ENCODE measurements at places on chromosomes 6 and 20. TPM values are rescaled to one million over a fixed set of nuclear protein-coding genes. Genes with fewer than 3 reads are reported as not detected.
A peak's percentile ranks its signal among the peaks of the same experiment; 100 is the strongest.

Gene KCNQ5
- total RNA-seq: 0.84 TPM

GRCh38 chr6:126302191-126302590 lies 37.7 kb upstream of the CENPW start:
- no peak for DNase-seq

- DNase-seq: peak; percentile 52
These were observed 51.6 kb upstream of the CHD6 start for GRCh38 chr20:41669708-41670263.

DNA sequence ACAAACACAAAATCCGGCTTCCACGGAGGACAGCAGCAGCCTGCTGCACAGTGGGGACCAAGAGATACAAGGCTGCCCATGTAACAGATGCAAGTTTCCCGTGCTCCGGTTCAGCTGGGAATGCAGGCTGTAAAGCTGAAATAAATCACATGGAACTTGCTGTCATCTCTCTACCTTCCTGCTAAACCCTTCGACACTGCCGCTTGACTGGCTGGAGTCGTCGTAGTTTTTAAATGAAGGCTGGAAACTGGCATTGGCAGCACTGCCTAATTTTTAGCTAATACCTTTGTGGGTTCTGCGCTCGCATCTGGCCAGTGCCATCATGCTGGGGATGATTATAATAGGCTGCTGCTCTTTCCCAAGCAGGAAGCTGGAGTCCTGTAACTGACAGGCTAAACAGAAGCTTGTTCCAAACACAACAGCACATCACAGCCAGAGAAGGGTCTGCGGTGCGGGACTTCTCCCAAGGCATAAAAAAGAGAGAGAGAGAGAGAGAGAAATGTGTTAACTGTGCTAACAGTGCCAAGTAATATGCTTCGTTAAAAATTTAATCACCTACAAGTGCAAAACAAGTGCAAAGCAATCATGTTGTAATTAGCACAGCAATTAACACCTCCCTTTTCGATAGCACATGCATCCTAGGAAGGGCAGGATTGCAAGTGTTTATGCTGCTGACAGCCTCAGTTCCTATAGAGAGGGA lies 146.1 kb downstream of the TFAP2A start:
- no peak for DNase-seq

DNA sequence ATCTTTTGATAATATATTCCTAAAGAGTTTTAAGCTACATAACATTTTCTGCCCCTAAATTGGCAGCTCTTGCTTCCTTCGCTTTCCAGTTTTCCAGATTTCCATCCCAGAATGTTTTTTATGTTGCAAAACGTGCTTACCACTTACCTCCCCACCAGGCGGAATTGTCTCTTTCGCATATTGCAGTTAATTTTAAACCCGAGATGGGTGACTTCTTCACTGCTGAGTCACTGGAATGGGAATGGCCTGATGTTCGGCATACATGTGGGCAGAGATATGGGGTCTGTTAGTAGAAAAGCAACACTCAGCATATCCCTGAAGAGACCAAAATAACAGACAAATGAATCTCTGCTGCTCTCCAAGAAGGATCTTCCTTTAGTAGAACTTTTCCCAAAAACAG lies 491.2 kb downstream of the PREX1 start:
- DNase-seq: no peak

DNA sequence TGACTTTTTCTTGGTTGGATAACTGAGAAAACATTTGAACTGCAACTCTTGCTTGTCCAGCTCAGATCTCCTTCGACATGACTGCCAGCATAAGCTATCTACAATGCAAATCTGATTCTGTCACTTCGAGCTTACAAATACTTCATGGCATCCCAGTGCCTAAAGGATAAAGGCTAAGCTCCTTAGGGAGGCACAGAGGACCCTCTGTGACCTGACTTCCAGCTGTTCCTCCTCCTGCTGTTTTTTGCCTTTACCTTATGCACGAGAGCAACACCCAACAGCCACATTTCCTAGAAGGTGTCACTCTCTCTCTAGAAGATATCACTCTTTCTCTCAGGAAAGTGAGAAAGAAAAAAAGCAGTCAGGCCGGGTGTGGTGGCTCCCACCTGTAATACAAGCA lies 23.4 kb downstream of the SLC17A5 start:
- no peak for DNase-seq

DNA sequence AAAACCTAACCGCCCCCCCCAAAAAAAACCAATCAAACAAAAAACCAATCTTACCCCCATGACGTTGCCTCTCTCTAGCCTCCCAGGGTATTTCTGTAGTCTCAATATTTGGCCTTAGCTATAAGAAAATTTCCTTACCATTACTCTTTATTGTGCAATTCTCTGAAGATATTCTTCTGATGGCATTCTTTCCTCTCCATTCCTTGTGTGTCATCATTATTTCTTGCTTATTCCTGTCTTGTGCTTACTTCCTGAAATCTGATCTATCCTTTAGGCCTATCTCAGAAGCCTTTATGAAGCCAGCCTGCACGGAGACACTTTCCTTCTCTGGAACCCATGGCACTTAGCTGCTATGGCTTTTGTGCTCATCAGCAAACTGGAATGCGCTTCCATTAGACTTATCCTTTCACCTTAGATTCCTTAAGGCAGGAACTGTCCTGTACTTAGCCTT lies 65.9 kb upstream of the DDR1 start:
- DNase-seq: peak; percentile 58

- DNase-seq: no peak
These were observed 15.1 kb upstream of the ISM1 start for GRCh38 chr20:13205848-13206434.

DNA sequence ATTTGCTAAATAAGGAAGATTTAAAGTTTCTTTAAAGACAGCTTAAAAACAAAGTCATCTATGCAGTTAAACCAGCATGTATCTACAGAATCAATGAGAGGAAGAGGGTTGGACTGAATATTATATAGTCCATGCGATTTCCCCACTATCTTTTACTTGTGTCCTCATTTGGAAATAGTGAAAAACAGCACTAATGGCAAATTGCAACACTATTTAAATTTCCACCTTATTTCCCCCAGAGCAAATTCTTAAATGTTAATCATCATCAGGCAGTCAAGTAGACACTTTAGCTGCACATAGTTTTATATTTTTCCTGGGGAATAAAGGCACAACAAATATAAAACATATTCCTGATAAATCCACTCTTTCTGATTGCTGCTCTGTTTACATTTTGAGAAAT lies 114.6 kb downstream of the LCA5 start:
- DNase-seq: no peak

DNA sequence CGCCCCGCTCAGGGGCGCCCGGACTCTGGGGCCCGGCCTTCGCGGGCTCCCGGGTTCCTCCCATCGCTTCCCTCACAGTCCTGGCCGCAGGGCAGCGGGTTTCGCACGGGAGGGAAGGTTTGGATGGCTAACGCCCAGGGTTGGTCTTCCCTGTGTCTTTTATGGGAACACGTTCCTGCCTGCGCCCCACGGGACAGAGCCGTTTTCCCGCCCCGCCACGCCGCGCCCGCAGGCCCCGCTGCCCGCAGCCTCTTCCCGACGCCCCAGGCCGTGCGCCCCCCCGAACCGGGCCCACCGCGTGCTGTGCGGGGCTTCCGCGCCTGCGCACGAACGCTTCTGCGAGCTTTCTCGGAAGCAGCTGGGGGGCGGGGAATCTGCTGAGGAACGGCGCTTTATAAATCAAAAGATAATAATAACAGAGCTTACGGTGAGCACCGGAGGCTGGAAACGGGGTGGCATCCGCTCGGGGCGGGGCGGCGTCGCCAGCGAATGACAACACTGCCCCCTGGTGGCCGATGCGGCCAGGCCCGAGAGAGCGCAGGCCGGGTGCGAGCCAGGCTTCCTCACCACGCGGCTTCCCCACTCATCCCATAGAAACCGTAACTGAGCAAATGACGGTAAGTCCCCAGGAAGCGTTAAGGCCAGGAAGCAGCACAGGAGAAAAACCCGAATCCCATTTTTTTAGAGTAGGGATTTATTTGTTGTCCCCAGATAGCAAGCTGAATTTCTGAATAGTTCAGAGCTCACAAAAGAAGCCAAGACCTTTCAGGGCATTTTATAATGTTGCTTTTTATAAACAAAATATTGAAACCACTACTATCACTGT lies 116.4 kb downstream of the MYLK4 start:
- peak; percentile 91 for DNase-seq

DNA sequence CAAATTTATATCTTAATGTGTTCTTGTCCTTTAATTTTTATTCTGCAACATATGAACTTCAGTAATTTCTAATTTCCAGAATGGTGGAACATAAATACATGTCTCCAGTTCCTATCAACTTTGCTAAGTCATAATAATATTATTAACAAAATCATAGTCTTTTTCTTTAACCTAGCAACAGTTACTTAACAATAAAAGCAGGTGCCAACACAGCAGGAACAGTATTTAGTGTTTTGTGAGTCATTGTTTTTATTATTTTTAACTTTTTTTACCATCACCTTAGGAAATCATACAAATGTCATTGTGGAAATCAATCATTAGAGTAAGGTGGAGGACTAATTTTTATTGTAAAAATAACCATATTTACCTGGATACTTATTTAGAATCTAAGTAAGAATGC lies 133.5 kb downstream of the PLCB1 start:
- DNase-seq: no peak

Gene COL9A3
- 5.8 TPM for total RNA-seq

DNA sequence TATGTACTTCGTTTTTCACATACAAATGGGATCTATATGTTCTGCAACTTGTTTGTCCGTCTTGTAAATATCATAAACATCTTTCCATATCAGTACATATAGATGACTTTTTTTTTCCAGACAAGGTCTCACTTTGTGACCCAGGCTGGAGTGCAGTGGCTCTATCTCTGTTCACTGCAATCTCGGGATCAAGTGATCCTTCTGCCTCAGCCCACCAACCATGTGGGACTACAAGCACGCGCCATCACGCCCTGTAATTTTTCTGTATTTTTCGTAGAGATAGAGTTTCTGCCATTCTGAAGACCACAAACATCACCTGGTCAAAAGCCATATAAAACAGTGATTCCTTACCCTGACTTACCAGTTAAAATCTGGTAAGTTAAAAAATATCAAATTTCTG lies 37.7 kb upstream of the SYNCRIP start:
- DNase-seq: no peak

DNA sequence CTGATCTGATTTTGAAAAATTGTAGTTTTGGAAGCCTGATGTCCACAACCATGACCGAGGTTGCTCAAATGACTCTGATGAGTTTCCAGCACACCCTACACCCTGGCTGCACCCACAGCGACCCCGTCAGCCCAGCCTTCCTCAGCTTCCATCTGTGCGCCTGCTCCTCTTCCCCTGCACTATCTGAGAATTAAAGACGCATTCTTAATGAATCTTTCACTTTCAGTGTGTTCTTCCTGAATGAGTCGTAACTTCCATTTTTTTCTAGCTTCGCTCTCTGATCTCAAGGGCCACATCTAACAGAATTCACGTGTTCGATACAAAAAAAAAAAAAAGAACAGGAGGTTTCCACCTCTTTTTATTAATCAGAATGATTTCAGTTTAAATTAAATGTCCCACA lies 21.3 kb upstream of the RREB1 start:
- no peak for DNase-seq

- DNase-seq: no peak
These were observed 331.7 kb downstream of the FARS2 start for GRCh38 chr6:5592886-5593519.

- DNase-seq: no peak
These were observed 134.6 kb downstream of the SOBP start for GRCh38 chr6:107624541-107624940.

DNA sequence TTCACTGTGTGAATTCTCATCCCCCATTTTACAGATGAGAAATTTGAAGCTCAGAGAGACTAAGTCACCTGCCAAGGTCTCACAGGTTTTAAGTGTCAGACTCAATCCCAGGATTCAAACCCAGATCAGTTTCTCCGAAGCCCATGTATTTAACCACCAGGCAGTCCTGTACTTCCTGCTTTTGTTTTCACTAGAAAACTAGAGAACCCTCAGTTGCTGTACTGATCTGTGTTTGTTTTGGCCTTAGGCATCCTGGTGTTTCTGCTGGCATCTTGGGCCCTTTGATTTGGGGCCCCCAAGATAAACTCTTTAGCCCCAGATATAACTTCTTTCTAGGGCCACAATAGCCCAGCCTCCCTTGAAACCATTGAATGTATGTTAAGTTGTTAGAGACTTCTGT lies 36.5 kb downstream of the PPP1R16B start:
- no peak for DNase-seq

DNA sequence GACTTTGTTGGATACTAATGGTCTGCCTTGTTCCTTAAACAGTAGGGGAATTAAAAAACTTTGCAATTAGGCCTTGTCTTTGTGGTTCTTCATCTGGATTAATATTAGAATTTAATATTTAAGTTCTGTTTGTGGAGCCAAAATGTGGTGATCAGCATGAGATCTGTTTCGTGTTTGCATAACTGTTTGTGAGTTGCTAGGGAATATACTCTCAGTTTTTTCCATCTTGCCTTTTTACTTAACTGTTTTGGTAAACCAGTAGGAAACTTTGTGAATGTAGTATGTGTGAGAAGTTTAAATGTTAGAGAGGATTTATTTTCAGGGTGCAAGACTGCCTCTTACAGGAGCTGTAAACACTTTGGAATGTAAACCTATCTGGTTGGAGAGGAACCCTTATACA lies 35.6 kb downstream of the LRRC1 start:
- no peak for DNase-seq

DNA sequence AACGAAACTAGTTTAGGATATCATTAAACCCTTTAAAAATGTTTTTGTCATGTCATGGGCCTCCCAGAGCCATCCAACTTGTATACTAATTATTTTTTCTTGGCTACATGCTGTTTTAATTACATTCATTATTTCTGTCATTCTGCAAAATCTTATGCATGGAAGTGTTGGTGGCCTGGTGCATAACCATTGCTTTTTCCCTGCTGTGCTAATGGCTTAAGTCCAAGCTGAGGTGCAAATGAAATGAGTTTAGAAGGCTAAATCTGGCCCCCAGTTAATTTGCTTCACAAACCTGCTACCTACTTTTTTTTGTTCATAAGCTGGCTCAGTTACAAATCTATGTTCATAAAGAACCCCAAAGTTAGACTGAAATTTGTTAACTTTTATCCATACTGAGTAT lies 1249.9 kb downstream of the EPHA7 start:
- no peak for DNase-seq

Data from NCI-H460 (cell line).